ENCODE measurements at places on chromosomes 5 and 9.

GRCh38 chr9:35905912-35906679 is at the start of gene HRCT1:
HRCT1 (plus strand) TSS chr9:35906202; CDS start chr9:35906288, 86 bp downstream.
- DNase-seq: peak; percentile 95

DNA sequence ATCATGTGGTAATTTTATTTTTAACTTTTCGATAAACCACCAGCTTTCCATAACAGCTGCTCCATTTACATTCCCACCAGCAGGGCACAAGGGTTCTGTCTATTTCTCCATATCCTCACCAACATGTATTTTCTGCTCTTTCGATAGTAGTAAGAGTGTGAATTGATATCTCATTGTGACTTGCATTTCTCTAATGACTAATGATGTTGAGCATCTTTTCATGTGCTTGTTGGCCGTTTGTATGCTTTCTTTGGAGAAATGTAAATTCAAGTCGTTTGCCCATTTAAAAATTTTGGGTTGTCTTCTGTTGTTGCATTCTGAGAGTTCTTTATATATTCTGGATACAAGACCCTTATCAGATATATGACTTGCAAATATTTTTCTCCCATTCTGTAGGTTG is 45.9 kb downstream of the PSD2 start:
- DNase-seq: no peak

DNA sequence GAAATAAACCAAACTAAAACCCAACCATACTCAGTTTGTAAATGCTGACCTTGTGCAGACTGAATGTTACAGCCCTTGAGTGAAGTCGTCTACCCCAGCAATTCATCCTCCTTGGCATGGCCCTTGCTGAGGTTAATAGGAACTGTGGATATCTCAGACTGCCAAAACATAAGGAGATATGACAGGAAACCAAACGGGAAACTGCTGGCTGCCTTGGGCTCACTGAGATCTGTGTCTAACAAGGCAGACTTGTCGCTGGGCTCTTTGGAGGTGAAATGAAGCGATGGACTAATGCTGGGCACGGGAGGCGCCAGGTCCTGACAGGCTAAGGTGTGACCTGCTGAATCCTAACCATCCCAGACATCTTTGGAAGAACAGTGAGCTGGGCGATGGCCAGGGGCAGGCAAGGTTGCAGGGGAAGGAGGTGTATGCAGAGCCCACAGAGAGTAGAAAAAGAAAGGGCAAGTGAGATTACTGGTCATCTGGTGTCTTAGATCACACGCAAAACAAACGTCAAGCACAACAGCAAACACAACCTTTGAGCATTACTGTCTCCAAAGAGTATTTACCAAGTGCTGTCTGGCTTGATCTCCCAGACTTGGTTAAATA is 44.6 kb upstream of the ALDH1A1 start:
- no peak for DNase-seq

- no peak for DNase-seq
Observed at GRCh38 chr5:136622747-136623146, 257.4 kb upstream of the TRPC7 start.

GRCh38 chr5:144189800-144190429 is 19.2 kb downstream of the KCTD16 start:
- peak; percentile 53 for DNase-seq

GRCh38 chr9:115643948-115644727 is 509.5 kb upstream of the PAPPA start:
- DNase-seq: no peak

DNA sequence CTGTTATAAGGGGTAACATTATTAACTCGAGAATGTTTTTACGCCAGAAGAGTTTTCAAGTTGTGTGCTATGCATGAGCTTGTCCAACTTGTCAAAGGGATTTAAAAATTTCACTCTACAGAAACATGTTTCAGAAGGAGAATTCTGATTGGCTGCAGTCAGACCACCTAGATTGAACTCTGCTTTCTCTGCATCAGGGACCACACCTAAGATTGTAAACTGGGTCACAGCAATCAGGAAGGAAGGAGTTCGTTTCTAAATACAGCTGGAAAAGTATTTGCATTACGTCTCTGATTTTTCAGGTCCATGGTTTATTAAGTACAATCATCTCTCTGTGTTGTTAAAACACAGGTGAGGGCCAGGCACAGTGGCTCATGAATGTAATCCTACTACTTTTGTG is 5.8 kb downstream of the GLRX start:
- DNase-seq: no peak

- DNase-seq: no peak
Observed at GRCh38 chr5:180059326-180059725, 12.2 kb downstream of the RNF130 start.

- DNase-seq: no peak
Observed at GRCh38 chr5:71923755-71924154, 183.5 kb upstream of the MAP1B start.

Measured in transverse colon (tissue), 4 donors.